ENCODE measurements at places on chromosomes 4 and X.

DNA sequence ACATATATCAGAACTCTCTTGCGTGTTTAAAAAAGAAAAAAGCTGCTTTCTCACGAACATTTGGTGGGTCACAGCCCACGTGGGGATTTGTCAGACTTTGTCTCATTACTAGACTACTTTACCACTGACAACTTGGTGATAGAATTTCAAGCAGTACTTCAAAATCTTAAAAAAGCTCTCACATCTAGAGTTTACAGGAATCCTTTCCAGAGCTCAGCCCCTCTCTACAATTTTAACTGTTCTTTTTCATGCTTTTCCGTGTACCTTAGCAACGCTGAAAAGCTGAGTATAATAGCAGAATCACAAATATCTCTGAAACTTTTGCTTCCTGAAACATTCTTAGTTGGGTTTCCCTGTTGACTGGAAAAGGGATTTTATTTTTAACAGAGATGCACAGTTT lies 50.2 kb downstream of the SMAD1 start:
- DNase-seq: no peak

GRCh38 chrX:79259073-79259689 lies 108.0 kb downstream of the ITM2A start:
- peak; percentile 21 for DNase-seq

GRCh38 chr4:6781561-6781960 lies 966 bp upstream of the KIAA0232 start:
- DNase-seq: no peak

GRCh38 chr4:134518574-134519217 lies 317.1 kb upstream of the PABPC4L start:
- DNase-seq: no peak

- DNase-seq: no peak
Observed at GRCh38 chr4:53716011-53716410, 124.7 kb upstream of the LNX1 start.

- DNase-seq: no peak
Observed at GRCh38 chr4:8191136-8191747, 7.8 kb upstream of the SH3TC1 start.
